Right renal pelvis (tissue), 4 donors: ENCODE measurements at places on chromosomes 3 and 15.

DNA sequence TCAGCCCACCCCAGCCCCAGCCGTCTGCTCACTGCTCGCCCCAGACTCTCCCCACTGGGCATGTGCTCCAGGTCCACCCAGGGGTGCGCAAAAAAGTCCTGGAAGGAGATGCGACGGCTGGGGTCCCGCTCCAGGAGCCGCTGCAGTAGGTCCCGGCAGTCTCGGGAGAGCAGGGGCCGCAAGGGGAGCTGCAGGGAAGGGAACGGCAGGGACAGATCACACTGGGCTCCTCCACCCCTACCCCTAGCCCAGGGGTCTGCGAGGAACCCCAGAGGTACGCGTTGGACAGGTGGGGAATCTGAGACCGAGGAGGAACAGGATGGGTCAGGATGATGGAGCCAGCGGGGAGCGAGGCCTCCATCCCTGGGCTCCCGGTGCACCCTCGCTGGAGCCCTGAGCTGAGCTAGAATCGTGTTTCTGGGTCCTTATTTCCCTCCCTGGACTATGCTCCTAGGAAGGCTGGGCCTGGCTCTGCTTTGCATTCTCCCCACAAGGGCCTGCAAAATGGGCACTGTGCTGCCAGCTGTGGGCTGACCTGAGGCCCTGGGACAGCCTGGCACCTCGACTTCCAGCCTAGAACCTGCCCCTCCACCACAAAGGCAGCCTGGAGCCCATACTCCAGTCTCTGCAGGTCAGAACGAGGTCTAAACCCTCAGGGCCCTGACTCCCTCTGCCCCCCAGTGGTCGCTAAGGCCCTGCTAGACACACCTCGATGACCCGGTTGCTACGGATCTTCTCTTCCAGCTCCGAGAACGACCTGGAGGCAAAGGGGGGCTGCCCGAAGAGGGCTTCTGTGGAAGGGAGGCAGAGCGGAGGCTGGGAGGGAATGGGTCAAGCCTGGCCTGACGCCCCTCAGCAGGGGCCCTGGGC, 3.2 kb downstream of the ULK3 start:
- no peak for DNase-seq

- no peak for DNase-seq
Observed at GRCh38 chr3:138465451-138465850, 31.0 kb downstream of the ESYT3 start.

GRCh38 chr15:71252740-71253047, 137.4 kb downstream of the THSD4 start:
- DNase-seq = no peak

- no peak for DNase-seq
Observed at GRCh38 chr3:69855436-69856162, 116.3 kb downstream of the MITF start.

DNA sequence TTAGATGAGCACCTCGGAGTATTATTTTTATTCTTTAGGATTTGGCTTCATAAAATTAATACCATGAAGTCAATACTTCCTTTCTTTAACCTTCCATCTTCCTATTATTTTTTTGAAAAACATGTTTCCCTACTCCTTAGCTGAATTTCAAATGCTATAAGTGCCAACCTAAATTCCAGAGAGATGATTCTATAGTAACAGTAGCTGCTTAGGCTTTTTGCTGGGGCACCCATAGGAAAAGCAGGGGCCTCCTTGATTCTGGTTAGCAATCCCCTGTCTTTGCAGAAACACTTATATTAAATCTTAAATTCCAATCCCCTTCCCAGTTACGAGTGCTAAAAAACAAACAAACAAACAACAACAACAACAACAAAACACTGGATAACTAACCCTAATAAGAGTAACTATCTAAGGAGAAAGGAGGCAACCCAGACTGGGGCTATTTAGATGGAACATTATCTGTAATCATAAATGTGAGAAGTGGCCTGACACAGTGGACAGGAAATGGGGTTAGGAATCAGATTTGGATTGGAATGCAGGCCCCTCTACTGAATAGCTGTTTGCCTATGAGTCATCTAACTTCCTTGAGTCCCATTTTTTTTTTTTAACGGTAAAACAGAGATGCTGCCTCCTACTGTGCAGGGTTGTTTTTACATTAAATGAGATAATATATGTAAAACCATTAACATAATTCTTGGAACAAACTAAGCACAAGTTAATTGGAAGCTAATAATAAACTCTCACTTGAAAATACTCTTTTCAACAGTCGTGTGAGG, 148.1 kb downstream of the WDR72 start:
- no peak for DNase-seq
